ENCODE measurements at places on chromosomes 16 and 17.
A peak's percentile ranks its signal among the peaks of the same experiment; 100 is the strongest.

DNA sequence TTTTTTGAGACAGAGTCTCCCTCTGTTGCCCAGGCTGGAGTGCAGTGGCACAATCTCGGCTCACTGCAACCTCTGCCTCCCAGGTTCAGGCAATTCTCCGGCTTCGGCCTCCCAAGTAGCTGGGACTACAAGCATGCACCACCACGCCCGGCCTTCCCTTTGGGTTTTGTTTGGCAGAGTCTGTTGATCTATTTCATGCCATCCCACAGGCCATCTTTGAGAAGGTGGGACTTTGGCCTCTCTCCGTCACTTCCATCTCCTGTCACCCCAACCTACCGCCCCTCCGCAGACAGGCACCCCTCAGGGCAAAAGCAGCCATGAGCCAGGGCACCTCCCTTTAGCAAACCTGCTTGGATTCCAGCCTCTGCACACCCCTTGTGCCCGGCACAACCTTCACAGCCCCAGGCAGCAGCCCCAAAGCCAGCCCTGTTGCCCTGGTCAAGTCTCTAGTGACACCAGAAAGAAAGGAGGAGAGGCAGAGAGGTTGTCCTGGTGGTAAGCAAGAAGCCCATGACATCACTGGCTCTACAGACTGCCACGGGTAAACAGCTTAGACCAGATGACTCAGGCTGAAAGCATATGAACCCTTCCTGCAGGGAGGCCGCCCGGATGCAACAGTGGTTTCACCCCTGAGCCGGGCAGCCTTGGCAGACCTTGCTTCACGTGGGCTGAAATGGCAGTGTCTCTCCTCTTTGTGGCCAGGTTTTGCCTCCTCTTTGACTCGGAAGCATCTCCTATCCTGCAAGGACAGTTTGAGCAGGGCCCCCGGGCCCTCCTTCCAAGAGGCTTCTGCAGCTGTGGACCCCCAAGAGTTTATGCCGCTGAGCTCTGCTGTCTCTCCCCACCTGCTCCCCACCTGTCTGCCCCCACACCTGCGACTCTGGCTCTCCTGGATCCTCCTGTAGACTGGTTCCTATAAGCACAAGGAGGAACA lies 8.1 kb upstream of the TIMP2 start:
- DNase-seq, result peak; percentile 94

DNA sequence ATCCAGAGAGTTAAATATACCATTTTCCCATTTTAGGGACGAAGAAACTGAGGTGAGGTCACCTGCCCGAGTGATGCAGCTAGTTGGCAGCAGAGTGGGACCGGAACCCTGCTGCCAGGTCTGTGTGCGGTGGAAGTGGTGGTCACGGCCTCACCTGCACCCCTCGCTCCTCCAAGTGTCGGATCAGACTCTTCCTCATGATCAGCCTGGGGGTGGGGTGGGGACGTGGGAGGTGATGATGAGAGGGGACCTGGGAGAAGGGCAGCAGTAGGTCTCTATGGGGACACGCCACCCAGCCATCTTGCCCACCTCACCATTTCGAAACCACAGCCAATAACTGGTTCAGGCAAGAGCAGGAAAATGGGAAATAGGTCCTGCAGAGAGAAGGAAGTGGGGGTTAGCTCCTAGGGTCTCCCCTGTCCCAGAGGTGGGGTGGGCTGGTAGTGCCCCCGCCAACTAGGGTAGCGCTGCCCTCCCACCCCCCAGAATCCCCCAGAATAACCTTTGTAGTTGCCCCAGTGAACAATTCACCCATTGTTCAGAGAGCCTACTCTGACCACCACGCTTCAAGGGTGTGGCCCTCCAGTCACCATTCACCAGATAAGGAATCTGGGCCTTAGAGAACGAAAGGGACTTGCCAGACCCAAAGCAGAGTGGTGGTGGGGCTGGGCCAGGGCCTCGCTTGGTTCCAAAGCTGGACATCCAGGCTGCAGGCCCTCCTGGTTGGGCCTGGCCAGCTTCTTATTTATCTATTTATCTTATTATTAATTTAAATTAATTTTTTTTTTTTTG lies 5.1 kb downstream of the GDPD3 start:
- no peak for DNase-seq

DNA sequence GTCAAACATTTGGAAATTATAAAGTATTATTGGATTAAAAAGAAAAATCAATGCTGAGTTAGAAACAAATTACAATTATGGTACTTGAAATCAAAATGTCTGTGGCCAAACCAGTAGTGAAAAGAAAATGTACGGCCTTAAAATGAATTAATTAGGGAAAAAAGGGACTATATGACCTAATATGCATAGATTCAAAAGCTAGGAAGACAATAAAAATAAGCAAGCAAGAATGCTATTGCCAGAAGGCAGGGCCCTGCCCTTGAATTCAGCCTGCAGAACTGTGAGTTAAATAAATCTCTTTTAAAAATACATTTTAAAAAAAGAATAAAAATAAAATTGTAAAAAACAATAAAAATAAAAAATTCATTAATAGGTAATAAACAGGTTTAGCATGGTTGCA lies 88.7 kb downstream of the TRIM37 start:
- DNase-seq, result no peak

DNA sequence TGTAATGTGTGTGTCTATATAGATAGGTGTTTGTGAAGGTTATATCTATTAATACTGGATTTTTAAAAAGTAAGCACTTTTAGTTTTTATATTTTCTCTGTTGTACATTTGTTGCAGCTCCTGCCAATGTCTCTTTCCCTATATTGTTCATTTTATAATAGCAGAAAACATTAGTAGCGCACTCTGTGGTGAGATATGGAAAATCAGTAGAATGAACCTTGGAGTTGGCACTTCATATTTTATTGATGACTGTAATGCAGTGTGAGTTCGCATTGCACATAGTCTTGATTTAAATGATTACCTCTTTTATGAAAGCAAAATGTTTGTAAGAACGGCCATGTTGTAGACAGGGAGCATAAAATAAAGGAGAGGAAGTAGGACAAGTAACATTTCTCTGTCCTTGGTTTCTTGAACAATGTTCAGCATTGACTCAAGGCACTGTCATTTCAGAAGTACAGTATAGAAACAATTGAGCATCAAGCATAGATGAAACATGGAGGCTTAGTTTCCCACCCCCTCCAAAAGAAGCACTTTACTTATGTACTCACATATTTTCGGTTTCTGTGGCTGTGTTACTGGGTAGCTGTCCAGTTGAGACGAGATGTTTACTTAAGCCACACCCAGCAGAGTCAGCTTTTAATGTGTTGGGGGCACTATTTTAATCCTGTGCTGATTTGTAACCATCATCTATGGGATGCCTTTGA lies 74.0 kb downstream of the TANC2 start:
- peak; percentile 26 for DNase-seq

DNA sequence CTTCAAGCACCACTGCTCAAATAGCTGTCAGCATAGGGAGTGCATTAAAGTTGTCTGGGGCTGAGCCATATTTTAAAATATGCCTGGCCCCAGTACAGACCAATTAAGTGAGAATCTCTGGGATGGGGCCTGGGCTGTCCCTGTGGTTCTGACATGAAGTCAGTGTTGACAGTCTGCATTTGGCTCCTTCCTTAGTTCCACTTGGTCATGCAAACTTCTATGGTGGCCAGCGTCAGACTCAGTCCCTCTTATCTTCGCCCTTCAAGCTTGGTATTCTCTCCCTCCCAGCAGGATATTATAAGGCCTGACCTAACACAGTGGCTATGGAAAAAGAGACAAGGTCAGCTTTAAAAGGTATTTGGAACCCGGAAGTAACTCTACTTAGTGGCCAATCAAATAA lies 177.2 kb downstream of the PMP22 start:
- no peak for DNase-seq

DNA sequence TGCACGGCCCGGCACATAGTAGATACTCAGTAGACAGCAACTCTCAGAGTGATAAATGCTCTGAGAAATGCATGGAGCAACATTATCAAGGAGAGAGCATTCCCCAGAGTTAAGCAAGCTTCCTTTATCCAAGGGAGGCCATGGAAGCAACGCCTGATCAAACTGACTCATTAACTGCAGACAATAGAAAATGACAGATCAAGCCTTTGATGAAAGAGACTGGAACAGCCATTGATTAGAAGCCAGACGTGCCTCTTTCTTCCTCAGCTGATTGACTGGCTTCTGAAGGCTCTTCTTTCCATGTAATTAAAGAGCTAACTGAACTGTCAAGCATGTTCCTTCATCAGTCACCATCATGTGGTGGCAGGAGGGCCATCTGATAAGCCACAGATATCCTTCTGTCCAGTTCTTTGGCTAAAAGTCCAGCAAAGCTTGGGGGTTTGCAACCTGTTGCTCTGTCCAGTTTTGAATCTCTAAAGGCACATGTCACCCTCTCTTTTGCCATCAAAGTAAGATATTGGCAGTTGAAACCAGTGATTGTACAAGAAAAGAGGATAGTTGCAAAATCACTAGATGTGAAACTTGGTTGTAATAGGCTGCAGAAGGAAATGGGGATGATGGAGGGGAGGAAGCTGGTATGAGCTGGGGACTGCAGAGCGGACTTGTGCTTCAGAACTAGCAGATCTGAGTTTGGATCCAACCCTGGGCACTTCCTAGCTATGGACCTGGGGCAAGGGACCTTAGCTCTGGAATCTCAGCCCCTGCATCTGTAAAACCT lies 188.0 kb downstream of the HAPSTR1 start:
- no peak for DNase-seq

- no peak for DNase-seq
Measured at GRCh38 chr17:68812876-68813584, 142.2 kb downstream of the ABCA8 start.

DNA sequence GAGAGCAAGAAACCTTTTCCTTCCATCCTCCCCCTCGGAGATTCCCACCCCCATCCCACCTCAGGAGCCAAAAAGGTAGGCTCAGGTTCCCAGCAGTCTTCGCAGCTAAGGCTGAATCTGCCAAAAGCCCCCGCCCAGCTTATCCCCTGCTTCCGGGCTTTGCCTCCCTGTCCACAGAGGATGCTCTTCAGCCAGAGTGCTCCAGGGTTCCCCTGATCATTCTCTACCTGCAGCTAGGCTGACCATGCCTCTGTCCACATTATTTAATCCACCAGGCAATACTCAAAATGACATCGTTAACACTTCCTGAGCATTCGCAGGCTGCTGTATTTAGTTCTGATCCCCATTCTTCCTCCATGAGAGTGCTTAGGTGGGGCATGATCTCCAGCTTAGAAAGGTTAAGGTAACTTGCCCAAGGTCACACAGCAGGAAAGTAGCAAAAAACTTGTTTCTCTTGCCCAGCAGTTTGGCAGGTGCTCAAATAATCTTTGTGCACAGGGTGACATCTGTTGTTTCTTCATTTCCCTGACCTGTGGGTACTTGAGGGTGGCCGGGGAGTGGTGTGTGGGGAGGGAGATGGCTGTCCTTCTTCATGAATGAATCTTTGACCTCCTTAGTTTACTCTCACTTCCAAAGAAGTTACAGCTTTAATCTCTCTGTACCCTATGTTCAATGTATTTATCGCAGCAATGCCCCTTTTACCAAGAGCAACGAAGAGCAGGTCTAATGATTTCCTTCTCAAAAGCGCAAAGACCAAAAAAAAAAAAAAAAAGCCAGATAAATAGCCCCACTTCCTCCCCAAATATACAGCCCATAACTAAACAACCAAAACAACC lies 848 bp upstream of the TBKBP1 start:
- DNase-seq, result peak; percentile 15

DNA sequence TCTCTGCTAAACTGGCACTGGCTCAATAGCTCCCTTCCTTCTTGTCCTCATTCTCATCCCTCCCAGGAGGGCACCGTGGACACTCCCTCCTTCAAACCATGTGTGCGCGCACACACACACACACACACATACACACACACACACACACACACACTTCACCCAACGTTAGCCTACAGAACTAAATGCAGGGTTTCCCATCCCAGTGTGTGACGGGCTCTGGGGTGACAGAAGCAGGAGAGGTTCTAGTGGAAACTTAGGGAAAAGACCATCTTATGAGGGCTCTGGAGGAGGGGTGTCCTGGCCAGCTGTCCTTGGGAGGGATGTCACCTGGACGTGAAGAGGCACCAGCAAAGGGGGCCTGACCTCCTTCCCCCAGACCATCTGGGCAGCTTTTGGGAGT lies 19.7 kb downstream of the OSBPL7 start:
- DNase-seq, result no peak

- no peak for DNase-seq
Measured at GRCh38 chr16:10485698-10486382, 94.6 kb downstream of the EMP2 start.

- peak; percentile 55 for DNase-seq
Measured at GRCh38 chr16:57115514-57116182, 23.3 kb downstream of the CPNE2 start.

GRCh38 chr17:56351675-56352074 lies 198.4 kb downstream of the ANKFN1 start:
- no peak for DNase-seq

DNA sequence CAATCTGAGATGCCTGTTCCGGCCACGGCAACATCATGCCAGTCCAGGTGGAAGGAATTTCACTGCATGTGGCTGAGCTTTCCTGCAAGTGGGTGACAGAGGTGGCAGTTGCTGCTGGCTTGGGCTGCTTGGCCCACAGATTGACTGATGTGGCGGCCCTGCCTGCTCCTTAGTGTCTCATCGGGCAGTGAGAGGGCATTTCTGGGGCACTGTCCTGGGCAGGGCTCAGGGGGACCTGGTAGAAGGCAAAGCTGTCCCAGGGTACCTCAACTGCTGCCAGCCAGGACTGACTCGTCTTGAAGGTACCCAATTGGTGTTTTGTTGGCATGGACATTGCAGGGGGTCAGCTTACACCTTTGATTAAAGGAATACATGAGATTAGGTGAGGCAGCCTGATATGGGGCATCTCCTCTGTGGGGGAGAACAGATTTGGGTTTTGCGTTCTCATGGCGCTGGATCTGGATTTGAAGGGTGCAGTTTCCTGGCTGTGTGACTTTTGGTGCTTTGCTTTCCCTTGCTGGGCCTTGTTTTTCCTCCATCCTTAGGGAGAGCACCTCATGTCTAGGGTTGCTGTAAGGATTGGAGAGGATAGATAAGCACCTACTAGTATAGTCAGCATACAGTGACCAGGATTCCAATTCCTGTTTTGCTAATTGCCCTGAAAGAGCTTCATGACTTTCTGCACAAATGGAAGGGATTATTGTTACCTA lies 5.4 kb downstream of the CMIP start:
- DNase-seq, result no peak

- DNase-seq, result no peak
Measured at GRCh38 chr17:75084039-75084660, 3.6 kb upstream of the SLC16A5 start.

GRCh38 chr16:28543072-28543471 lies 4.3 kb upstream of the NUPR1 start:
- DNase-seq, result no peak

DNA sequence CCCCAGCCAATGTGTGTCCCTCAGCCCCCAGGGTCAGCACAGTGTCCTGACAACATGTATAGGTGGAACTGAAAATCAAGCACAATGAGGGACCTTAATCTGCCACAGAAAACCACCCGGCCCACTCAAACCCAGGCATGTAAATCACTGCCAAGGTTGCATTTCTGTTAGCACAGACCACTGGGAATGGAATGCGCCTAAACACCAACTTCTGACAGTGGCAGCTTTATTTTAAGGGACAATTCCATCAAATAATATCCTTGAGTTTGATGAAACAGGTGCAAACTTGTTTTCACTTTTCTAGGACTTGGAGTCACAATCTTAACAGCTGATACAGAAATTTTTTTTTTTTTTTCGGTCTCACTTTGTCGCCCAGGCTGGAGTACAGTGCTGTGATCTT lies 37.3 kb upstream of the MRPS23 start:
- no peak for DNase-seq

- no peak for DNase-seq
Measured at GRCh38 chr17:40501499-40501911, at the start of gene TNS4. TNS4 (minus strand) TSS chr17:40501623; CDS start chr17:40496425, 5,198 bp downstream.
